OCI-M1 (cell line): ENCODE measurements at places on chromosomes 2 and 18.

- peak; percentile 16 for DNase-seq
These were observed 5.2 kb upstream of the SPAST start for GRCh38 chr2:32058130-32058529.

DNA sequence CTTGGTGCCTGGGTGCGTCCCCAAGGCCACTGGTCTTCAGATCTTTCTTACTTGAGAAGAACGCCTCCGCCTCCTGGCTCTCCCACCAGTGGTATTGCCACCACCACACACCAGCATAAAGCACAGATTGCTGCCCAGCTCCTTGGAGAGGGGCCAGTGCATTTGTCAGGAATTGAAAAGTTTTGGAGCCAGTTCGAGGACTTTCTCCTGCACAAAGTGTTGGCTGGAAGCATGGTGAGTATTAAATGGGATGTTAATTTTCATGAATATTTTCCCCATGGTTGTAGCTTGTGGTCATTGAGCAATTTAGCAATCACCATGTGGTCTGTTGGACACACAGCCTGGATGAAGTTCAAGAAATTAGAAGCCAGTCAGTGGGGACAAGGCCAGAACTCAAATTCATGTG is 684.6 kb upstream of the FANCL start:
- DNase-seq, result no peak

GRCh38 chr2:233414777-233415570 is 60.7 kb downstream of the DGKD start:
- DNase-seq, result no peak

- no peak for DNase-seq
These were observed 68.6 kb downstream of the TGOLN2 start for GRCh38 chr2:85259101-85259590.

- DNase-seq, result no peak
These were observed 62.1 kb downstream of the DPP4 start for GRCh38 chr2:162011706-162012564.

GRCh38 chr2:37325625-37326071 is 1.0 kb upstream of the PRKD3 start:
- peak; percentile 55 for DNase-seq

- no peak for DNase-seq
These were observed 492 bp downstream of the CHRNA1 start for GRCh38 chr2:174763780-174764179.

DNA sequence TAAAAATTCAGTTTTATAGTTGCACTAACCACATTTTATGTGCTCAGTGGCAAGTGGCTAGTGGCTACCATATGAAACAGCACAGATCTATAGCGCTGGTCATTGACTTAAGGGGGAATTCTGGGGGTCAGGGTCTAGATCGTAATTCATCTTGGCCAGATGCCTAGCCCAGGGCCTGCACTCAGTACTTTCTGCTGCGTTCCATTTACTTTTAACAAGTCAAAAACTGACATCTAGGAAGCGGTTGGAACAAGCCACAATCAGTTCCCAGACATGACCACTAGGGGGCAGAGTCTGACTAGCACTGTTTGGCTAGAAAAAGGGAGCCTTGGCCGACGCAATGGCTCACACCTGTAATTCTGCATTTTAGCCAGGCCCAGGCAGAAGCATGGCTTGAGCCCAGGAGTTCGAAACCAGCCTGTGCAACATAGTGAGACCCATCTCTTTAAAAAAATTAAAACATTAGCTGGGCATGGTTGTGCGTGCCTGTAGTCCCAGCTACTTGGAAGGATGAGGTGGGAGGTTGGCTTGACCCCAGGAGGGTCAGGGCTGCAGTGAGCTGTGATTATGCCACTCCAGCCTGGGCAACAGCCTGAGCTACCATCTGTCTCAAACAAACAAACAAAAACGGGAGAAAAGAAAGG is 9.0 kb upstream of the TMBIM1 start:
- peak; percentile 96 for DNase-seq

DNA sequence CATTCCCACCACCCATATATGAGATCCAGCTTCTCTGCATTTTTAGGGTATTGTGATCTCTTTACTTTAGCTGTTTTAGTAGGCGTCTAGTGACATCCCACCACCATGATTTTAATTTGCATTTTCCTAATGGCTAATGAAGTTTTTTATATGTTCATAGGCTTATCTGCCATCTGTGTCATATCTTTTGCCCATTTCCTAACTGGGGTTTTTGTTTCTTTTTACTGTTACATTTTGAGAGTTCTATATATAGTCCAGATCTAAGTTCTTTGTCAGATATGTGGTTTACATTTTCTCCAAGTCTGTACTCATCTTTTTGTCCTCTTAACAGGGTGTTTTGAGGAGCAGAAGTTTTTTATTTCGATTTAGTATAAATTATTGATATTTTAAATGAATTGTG is 39.6 kb downstream of the PTPN2 start:
- peak; percentile 41 for DNase-seq

GRCh38 chr2:71721362-71721665 is 268.0 kb downstream of the DYSF start:
- no peak for DNase-seq

DNA sequence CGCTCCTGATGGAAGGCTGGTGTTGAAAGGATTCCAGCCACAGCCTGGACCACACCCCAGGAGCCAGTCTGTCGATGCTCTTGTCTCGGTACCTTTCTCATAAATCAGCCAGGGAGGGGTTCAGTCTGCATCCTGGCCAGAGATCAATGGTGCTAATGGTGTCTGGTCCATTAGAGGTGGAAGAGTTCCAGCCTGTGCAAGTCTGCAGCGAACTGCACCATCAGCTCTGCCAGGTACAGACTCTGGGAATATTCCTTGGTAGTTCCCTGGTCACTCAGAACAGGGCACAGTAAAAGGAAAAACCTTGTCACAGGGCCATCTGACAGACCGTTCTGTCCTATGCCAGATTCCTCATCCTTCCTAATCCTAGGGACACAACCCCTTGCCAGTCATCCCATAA is 164.3 kb downstream of the MTCL1 start:
- DNase-seq, result no peak

- DNase-seq, result no peak
These were observed 343 bp downstream of the RASGRP3 start for GRCh38 chr2:33476793-33477190.

DNA sequence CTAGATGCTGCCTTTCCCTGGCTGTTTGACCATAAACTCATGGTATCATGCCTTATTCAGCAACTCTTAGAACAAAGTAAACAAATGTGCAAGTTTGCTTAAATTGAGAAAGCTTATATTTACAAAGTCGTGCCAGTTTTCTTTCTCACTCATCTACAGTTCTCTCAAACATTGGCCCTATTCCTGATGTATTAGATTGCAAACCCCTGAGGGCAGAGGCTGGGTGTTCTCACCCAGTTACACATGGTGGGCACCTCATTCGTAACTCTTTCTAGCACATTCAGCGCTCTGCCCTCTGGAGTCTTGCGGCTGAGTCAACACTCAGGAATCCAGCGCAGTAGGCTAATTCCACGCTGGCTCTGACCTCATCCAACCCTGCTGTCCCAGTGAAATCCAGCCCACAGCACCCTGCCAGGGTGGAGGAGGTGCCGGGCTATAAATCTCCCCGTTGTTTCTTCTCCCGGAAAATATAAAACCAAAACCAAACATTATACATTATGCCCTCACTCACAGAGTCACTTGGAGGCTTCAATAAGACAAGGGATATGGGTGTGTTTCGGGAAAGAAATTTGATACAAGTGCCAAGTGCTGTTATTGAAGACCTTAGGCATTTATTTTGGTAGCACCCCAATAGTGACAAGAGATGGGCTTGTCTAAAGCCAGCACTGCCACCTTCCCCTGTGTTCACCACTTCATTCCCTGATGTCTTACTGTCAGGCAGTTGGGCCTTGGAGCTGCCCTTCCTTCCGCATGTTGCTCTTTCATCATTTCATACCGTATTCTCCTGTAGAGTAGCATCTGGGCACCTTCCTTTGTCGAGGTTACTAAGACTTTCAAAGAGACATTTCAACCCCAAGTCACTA is 287.4 kb downstream of the PRKCE start:
- no peak for DNase-seq

DNA sequence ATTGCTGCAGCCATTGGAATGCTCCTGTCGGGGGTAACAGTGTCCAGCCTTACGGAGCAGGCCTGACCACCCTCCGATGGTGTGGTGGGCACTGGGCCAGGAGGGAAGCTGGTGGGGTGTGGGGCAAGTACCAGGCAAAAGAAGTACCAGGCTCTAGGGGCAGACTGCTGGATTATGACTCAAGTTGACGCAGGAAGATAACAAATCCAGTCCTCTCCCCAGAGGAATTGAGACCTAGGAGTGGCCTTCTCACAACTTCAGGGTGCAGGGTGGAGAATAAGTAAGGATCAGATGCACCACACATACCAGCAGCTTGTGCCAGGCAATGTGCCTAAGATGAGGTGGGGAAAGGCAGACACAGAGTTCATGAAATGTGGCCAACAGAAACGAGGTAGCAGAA is 37.9 kb downstream of the SEMA4F start:
- no peak for DNase-seq

DNA sequence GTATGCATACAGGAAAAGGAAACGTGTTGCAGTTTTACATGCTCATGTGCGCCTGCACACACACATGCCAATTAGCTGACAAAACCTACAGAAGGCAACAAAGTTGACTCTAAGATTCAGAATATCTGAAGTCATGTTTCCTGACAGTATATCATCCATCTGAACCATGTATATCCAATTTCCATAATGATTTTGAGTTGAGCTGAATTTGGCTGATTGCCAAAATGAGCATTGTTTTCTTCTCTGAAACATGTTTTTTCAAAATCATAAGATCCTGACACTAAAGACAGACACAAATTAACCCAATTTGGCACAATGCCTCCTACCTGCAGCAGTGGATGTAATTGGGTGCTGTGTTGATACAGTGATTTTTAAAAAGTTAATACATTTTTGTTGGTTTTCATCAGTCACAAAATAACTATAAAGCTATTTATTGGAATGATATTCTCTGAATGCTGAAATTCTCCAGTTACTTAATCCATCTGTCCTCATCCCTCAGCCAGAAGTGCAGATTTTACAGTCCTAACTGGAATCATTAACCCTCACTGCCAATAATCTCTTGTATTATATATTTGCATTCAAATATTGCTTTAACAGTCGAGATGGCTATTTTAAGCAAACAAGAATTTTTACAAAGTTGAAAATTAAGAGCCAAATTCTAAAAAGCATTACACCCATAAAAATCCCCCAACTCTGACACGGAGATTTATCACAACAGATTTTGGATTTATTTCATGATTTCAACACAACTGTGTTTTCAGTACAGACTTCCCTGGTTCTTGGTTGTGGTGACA is 161.7 kb upstream of the LMAN1 start:
- DNase-seq, result no peak

DNA sequence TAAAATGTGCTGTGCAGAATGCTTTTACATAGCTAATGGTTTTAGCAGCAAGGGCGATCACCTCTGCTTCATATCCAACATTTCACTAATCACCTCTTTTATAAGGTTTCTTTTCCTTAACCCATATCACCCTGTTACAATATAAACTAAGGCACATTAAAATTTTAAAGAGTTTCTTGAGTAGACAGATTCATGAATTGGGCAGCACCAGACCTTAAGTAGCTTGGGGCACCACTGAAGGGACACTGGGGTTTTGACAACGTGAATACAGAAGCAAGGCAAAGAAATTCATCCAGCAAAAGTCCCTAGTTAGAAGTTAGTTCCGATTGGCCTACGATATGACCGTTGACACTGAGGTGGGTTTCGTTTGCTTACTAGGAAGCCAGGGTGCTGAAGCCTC is 44.0 kb upstream of the RALBP1 start:
- DNase-seq, result no peak

DNA sequence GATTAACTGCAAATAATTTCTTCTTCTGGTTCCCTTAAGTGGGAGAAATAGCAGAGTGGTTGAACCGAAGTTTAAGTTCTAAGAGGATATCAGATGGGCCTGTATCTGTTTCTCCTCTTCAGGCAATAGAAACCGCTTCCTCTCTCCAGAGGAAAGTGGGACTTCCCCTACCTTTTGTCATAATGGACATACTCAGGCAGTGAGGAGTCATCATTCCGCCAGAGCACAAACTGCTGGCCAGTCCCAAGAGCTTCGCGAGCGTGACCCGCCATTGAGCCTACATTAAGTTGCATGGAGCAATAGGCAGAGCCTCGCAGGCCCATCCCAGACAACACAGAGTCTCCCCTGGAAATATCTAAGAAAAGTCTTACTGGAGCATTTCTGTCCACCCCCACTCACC is 158.9 kb downstream of the LDLRAD4 start:
- no peak for DNase-seq

- DNase-seq, result no peak
These were observed 121.3 kb downstream of the FOXI3 start for GRCh38 chr2:88331239-88331638.

GRCh38 chr2:191311627-191312026 is 66.4 kb downstream of the MYO1B start:
- peak; percentile 40 for DNase-seq

DNA sequence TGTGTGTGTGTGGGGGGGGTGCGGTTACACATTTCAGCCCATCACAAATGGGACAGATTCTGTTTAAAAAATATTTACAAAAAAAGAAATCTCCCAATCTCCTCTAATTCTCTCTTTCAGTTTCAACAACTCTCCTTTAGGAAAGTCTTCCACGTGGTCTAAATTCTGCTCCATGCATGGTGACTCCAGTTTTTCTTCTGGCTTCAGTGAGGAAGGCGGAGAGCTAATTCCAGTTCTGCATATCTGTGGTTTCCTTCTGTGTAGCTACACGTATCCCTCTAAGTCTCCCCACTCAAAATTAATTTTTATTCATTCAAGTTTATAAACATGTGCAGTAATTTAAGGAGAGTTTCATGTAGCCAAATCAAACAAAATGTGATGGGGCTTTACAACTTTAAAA is 111.6 kb downstream of the SLC4A3 start:
- DNase-seq, result no peak

DNA sequence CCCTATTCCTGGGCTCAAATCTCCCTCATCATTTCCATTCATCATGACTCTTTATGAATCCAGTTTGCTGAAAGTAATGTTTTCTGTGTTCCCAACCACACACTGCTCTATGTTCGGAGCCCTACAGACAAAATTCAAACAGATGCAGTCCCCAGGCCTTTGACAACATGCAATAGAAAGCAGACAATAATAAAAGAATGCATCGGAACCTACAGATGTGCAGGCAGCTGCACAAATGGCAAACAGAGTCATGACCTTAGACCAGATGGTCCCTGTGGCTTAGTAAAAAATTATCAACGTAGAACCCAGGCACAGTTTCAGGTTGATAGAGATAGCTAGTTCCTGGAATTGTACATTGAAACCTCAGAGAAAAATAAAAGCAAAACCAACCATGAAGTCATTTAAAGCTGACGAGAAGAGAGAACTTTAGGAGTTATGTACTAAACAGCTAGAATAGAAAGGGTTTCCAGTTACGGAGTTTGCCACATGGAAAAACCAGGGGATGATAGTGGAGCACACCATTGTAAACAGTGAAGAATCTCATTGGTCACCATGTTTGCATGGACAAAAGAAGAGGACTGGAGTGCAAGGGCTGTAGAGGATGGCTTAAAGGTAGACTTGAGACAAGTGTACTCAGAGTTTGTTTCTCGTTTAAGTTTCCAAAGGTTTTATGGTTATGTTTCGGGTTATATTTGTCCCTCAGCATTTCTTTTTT is 23.2 kb upstream of the ACVR1 start:
- DNase-seq, result peak; percentile 94

- no peak for DNase-seq
These were observed 254.4 kb downstream of the ERBB4 start for GRCh38 chr2:212284166-212284565.
